ENCODE measurements at places on chromosomes 5 and 9. TPM values are rescaled to one million over a fixed set of nuclear protein-coding genes. Genes with fewer than 3 reads are reported as not detected.

Gene PITX1
- 0.14 TPM for total RNA-seq

- DNase-seq: no peak
These were observed 221.5 kb upstream of the FAM174A start for GRCh38 chr5:100313657-100314056.

- DNase-seq: no peak
These were observed 1.1 kb upstream of the NADK2 start for GRCh38 chr5:36242534-36243485.

GRCh38 chr5:79499640-79500273 lies 14.2 kb downstream of the HOMER1 start:
- DNase-seq: no peak

- no peak for DNase-seq
These were observed 41.8 kb upstream of the NR5A1 start for GRCh38 chr9:124549016-124549415.

DNA sequence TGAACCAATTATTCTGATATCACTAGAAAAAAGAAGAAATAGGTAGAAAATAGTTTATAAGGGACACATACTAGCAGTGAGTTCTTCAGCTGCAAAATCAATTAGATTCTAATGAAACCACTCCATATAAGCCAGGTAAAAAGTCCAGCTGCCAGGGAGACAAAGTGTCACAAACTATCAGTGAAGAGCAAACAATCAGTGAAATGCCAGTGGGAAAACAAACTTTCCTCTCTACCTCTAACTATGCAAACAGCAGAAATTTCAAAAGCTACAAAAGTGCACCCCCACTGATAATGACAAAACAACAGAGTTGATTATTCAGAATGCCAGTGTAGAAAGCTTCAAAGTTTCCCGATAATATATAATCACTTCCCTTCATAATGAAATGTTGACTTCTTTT lies 637.2 kb upstream of the ITGA1 start:
- no peak for DNase-seq

- no peak for DNase-seq
These were observed 45.4 kb upstream of the CLPTM1L start for GRCh38 chr5:1390333-1390732.

Gene TLX3
- 0.87 TPM for total RNA-seq

DNA sequence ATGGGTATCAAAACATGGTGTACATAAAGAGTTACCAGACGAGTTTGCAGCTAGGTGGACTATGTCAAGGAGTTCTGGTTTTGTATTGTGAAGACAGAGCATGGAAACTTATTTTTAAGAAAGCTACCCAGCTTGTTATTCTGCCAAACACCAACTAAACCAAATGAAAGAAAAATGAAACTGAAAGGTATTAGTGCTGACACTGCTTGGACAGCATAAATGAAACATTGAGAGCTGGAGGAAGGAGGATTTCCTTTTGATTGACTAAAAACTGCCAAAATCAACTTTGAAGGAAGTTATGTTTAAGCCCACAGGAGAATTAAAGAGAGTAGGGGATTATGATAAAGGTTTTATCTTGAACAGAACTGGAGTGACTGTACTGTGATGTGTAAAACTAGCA lies 766.2 kb downstream of the PTPRD start:
- DNase-seq: no peak

- no peak for DNase-seq
These were observed at the start of the genes GBA2 and RGP1 for GRCh38 chr9:35748858-35749514. Gene GBA2, minus strand, starts transcription at chr9:35749228. Its CDS starts 524 bp downstream, at chr9:35748704. Gene RGP1, plus strand, starts transcription at chr9:35749287. Its CDS starts 469 bp downstream, at chr9:35749756.

Gene SH2D3C
- total RNA-seq: not detected

- DNase-seq: no peak
These were observed 16.3 kb downstream of the KLF9 start for GRCh38 chr9:70398145-70398556.

DNA sequence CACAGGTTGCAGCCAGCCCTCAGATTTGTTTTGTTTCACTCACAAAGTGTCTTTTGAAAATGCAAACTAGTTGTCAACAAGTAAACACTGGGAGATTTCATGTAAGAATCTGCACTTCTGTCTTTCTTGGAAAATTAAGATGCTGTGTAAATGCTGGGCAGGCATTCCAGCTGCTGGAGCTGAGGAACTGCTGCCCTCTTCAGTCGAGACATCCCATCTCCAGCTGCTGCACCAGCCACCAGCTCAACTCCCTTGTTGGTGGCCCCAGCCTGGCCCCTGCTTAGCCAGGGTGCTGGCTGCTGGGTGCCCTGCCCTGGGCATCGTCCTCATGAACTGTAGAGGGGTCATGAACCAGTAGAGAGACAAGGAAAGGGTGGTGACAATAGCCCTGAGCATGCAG lies 33.1 kb upstream of the AFAP1L1 start:
- no peak for DNase-seq

DNA sequence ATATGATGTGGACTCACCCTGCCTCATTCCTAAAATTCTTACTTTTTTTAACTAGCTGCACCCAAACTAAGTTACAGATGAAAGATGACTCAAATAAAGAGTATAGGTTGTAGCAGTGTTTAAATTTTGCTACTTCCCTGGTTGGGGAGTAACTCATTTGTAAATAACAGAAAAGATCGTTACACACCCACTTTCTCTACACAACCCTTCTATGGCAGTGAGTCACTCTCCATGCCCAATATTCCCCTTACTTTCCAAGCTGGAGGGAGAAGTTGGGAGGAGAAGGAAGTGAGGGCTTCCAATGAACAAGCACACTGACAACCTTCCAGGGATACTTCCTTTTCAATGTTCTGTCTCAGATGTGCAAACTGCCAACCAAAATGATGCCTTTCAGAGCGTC lies 1.9 kb downstream of the RASEF start:
- no peak for DNase-seq

- DNase-seq: no peak
These were observed 267.0 kb downstream of the CETN3 start for GRCh38 chr5:90142541-90142940.

DNA sequence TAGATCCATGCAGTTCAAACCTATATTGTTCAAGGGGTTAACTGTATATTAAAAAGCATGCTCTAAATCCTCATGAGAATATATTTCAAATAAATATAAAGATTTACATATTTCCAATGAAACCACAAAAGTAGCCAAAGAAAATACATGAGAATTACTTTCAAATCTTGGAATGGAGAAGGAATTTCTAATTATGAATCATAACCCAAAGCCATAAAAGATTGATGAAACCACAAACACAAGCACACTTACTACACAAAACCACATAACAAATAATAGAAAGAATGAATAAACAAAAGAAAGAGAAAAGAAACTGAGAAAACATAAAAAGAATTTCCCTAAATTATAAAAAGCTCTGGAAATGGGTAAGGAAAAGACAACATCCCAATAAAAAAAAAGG lies 16.0 kb downstream of the ERP44 start:
- no peak for DNase-seq

DNA sequence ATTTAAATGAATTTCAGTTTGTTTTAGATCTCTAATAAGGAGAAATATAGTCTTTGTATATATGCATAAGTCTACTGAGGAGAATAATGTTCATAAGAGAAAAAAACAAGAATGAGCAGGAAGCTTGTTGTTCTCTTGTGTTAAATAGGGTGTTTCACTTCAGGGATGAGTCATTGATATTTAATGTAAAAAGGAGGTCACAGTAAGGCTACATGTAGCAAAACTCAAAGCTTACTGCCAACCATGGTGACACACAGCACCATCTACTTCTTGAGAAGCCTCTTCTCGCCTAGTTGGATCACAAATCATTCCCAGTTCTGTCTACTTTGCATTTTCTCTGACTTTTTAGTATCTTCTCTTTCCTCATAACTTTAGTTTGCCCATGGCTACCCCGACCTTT lies 1466.0 kb upstream of the C9orf72 start:
- DNase-seq: no peak

Gene HNRNPAB
- 228 TPM for total RNA-seq

Gene TSSK1B
- total RNA-seq: not detected

Gene DDX4
- not detected for total RNA-seq

Gene CDKN2B
- 25.9 TPM for total RNA-seq

DNA sequence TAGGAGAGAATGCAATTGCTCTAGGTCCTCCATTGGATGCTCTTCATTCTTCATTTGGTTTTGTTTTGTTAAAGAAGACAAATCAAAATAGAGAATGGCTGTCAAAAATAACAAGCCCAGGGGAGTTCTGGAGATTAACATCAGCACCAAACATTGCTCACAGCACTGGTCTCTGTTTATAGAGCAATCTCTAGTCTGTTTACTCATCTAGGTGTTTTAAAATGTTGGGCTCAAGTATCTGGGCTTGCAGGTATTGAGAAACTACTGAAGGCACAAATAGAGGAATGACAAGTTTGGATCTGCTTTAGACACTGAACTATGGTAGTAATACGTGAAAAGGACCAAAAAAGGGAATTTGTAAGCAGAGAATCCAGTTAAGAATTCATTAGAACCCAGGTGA lies 77.0 kb upstream of the TMC1 start:
- no peak for DNase-seq

Gene NPR3
- total RNA-seq: 0.14 TPM

GRCh38 chr5:17118631-17119030 lies 98.8 kb upstream of the BASP1 start:
- no peak for DNase-seq

DNA sequence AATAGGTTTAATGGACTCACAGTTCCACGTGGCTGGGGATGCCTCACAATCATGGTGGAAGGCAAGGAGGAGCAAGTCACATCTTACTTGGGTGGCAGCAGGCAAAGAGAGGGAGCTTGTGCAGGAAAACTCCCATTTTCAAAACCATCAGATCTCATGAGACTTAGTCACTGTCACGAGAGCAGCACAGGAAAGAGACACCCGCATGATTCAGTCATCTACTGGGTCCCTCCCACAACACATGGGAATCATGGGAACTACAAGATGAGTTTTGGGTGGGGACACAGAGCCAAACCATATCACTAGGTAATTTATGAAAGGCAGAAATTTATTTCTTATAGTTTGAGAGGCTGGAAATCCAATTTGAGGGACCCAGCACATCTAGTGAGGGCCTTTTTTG lies 40.0 kb downstream of the MTREX start:
- no peak for DNase-seq

Gene CCIN
- total RNA-seq: not detected

Data from epithelial cell of proximal tubule (primary cell).